ENCODE measurements at places on chromosomes 11 and 22.

DNA sequence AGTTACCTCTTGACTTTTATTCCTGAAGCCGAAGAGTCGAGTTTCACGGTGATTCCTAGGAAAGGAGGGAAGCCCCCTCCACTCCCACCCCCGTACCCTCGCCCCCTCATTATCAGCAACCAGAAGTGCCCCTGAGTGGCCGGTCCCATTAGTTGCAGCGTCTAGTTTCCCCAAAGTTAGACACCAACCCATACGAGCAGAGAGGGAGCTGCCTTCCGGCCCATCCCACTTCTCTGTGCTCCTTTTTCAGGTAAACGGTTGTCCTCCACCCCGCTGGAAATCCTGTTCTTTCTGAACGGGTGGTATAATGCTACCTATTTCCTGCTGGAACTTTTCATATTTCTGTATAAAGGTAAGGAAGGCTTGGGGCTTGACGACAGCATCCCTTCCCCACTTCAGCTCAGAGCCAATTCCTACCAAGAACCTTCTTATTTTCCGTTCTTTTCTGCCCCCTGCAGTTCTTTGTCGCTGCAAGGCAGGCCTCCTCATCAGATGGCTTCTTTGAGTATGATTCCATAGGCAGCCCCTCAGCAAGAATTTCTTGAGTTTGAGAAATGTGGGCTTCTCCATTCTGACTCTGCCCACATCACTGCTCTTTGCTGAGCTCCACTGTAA, 701 bp downstream of the TMEM216 start:
- DNase-seq, result peak; percentile 32

- no peak for DNase-seq
Observed at GRCh38 chr11:65383778-65384177, 1.3 kb upstream of the SLC25A45 start.

GRCh38 chr22:38728871-38729796, 23.4 kb downstream of the GTPBP1 start:
- DNase-seq, result no peak

DNA sequence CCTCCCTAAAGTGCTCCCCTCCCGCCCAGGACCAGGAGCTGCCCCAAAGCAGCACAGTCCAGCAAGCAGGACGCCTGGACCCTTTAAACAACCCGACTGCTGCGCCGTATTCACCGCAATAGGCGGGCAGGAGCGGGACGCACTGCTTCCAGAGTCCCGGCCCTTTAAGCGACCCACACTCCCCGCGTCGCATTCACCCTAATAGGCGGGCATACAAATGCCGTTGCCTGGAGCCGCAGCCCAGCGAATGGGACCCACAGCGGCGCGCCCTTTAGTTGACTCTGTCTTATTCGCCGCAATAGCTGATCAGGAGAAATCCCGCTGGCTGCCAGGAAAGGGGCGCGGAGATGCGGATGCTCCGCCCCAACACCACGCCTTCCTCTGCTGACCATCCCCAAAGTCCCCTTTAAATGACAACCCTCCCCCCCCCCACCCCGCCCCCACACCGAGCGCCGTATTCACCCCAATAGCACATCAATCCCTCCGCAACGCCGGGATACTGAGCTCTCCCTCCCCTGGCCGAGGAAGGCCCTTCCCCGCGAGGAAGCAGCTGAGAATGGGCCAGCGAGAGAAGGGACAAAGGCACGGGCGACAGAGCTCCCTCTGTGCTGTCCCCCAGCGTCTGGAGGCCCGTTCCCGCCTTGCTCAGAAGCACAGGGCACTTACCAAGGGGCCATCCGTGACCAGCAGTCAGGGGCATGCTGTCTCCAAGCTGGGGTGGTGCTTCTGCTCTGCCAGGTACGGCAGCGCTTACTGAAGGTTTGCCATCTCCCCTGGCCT, 4.7 kb downstream of the OSBPL5 start:
- DNase-seq, result no peak

DNA sequence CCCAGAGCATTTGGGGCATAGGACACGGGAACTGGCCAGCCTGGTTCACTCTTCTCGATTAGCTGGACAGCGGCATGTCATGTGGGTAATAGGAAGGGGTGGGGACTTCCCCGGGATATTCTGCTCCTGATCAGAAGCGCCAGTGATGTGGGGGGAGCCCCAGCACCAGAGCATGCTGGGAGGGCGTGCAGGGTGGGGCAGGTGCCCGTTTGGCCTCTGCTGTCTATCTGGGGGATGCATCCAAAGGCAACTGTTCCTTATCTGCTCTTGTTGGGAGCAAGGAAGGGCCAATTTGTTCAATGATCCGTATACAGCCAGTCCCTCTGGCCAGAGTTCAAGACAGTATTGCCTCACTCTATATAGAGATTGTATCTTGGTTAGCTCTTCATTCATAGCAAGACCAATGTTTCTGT, 43.6 kb downstream of the PPARA start:
- no peak for DNase-seq

DNA sequence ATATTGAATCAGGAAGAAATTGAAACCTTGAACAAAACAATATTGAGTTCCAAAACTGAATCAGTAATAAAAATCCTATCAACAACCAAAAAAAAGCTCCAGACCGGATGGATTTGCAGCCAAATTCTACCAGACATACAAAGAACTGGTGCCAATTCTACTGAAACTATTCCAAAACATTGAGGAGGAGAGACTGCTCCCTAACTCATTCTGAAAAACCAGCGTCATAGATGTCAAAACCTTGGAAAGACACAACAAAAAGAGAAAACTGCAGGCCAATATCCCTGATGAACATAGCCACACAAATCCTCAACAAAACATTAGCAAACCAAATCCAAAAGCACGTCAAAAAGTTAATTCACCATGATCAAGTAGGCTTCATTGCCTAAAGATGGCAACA, 353.8 kb downstream of the TMEM135 start:
- no peak for DNase-seq

DNA sequence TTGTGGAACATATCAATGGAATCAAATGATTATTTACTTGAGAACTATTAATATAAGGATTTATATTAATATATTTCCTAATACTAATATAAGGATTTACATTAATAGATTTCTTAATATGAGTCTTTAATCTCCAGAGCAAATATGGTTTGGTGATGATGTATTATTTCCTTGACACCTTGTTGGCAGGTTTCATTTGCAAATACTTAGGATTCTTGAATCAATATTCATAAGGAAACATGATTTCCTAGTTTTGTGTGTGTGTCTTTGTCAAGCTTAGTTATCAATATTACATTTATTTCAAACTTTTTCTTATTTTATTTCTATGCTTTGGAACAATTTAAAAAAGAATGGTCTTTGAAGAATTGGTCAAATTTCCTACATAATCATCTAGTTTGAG, 138.5 kb downstream of the RAB38 start:
- no peak for DNase-seq

DNA sequence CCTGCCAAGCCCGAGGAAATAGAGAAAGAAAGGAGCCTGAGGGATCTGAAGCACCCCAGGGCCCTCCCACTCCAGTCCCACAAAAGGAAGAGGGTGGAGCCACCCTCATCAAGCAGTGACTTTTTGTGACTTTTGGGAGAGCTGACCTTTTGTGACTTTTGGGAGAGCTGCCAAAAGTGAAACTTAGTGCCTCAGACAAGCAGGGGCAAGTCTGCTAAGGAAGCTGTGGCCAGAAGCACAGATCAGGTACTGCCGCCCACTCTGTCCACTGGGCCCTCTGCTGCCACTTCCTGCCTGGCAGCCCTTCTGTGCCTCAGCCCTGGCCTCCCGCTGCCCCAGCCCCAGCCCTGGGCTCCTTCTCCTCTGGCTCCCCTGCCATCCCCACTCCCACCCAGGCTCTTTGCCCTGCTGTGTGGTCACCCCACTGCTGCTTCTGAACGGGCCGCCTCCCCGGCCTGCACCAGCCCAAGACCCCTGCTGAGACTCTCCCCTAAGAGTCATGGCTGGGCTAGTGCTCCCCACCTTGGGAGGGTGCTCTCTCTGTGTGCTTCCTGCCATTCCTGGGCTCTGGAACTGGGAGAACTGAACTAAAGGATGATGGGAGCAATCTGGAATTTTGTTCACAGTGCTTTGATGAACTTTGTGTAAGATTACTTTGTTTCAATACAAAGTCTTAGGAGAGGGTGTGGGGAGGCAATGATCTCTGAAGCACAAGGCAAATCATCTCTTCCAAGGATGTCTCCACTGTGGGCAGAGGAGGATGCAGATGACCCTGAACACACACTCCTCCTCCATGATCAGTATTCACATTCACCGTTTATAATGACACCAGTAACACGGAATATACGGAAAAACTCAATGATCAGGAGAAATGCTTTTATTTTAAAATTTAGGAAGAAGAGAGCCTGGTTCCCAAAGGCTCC, at the start of gene APOBEC3H:
Gene APOBEC3H (plus strand): TSS at position 147 of the 923 bp plus-strand sequence. CDS start 3,035 bp downstream, outside the sequence.
- DNase-seq, result no peak

- DNase-seq, result peak; percentile 85
Observed at GRCh38 chr11:62553080-62553838, 6.7 kb upstream of the AHNAK start.

DNA sequence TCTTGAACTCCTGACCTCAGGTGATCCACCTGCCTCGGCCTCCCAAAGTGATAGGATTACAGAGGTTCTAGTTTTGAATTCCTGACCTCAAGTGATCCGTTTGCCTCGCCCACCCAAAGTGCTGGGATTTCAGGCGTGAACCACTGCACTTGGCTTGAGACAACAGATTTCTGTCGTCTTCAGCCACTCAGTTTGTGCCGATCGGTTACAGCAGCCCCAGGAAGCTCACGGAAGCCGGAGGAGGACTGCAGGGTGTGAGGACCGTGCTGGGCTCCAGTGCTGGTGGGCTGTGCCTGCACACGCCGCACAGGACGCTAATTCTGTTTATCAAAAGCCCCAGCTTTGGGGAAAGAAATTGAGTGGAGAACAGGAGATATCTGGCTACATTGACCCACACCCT, 82.0 kb downstream of the CELSR1 start:
- no peak for DNase-seq

GRCh38 chr22:28188178-28188879, 269.3 kb upstream of the PITPNB start:
- no peak for DNase-seq

DNA sequence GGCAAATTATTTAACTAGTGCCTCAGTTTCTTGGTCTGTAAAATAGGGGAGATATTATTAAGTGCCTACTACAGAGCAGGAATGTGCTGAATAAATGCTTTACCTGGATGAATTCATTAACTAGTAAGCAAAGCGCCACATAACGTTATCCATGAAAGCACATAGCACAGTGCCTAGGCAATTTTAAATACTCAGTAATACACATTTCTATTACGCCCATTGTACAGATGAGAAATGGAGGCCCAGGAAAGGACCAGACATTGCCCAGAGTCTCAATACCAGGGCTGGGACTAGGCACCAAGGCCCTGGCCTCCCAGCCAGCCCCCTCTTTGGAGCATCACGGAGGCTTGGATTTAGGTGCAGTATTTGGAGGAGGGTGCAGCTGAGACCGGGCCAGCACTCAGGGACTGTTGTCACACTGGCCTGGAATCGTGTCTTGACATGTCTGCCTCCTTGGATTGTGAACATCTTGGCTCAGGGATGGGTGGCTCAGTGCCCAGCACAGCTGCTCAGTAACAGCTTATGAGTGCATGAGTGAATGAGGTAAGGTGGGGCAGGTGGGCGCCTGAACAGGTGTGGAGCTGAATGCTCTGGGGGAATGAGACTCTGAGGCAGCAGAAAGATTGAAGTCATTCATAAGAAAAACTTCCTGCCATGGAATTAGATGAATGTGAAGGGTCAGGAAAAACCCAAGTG, 42.1 kb upstream of the TPBGL start:
- no peak for DNase-seq

- DNase-seq, result no peak
Observed at GRCh38 chr11:46894961-46895360, 23.4 kb downstream of the LRP4 start.

DNA sequence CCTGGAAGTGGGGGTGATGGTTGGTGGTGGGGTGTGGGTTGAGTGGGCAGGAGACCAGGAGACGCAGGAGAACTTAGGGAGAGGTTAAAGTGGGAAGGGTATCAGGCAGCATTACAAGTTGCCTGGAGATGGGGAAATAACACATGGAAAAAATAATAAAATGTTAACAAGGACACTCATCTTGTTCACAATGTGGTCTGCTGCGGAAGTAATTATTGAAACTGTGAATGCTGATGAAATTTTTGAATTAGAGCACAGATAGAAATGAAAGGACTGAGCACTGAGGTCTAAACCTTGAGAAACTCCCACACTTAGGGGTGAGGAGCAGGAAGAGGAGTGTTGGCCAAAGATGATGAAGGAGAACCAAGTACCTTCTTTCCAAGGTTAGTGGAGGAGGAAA, 346.0 kb upstream of the PLET1 start:
- DNase-seq, result no peak

DNA sequence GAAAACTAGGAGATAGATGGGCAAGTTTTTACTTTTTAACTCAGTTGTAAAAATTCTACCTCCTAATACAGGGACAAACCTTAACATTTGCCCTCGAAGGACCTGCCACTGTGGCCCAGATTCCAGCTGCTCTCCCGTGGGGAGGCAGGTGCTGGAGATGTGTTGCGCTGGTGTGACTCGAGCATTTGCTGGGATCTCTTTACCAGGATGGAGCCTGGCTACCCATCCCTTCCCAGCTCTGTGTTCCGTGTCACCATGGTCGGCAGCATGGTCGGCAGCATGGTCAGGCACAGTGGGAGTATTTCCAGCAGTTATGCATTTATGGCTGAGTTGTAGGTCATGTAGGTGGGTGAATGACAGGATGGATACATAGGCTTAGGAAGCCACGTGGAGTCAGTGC, 41.1 kb downstream of the OTOG start:
- DNase-seq, result peak; percentile 9

DNA sequence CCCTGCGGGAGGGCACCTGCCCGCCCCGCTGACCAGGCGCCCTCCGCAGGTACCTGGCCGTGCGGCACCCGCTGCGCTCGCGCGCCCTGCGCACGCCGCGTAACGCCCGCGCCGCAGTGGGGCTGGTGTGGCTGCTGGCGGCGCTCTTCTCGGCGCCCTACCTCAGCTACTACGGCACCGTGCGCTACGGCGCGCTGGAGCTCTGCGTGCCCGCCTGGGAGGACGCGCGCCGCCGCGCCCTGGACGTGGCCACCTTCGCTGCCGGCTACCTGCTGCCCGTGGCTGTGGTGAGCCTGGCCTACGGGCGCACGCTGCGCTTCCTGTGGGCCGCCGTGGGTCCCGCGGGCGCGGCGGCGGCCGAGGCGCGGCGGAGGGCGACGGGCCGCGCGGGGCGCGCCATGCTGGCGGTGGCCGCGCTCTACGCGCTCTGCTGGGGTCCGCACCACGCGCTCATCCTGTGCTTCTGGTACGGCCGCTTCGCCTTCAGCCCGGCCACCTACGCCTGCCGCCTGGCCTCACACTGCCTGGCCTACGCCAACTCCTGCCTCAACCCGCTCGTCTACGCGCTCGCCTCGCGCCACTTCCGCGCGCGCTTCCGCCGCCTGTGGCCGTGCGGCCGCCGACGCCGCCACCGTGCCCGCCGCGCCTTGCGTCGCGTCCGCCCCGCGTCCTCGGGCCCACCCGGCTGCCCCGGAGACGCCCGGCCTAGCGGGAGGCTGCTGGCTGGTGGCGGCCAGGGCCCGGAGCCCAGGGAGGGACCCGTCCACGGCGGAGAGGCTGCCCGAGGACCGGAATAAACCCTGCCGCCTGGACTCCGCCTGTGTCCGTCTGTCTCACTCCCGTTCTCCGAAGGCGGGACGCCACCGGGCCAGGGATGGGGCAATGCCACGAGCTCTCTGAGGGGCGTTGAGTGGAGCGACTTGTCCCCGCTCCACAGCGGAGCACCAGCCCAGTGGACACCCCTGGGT, 1.8 kb downstream of the GALR3 start:
- DNase-seq, result no peak

- peak; percentile 43 for DNase-seq
Observed at GRCh38 chr11:102279641-102280170, 37.6 kb upstream of the BIRC3 start.
